ENCODE measurements at places on chromosomes 3 and 15. TPM values are rescaled to one million over a fixed set of nuclear protein-coding genes. Genes with fewer than 3 reads are reported as not detected.

- H3K27ac ChIP-seq, result no peak overlapping the region
- H3K4me3 ChIP-seq, result no peak overlapping the region
- peaks cover 12% of the 10 kb centered on the region for H3K4me1 ChIP-seq
- DNase-seq, result peak; percentile 79
Observed at GRCh38 chr15:76139368-76140073, 79.7 kb downstream of the TMEM266 start.

Gene SLC28A2
- not detected for total RNA-seq

DNA sequence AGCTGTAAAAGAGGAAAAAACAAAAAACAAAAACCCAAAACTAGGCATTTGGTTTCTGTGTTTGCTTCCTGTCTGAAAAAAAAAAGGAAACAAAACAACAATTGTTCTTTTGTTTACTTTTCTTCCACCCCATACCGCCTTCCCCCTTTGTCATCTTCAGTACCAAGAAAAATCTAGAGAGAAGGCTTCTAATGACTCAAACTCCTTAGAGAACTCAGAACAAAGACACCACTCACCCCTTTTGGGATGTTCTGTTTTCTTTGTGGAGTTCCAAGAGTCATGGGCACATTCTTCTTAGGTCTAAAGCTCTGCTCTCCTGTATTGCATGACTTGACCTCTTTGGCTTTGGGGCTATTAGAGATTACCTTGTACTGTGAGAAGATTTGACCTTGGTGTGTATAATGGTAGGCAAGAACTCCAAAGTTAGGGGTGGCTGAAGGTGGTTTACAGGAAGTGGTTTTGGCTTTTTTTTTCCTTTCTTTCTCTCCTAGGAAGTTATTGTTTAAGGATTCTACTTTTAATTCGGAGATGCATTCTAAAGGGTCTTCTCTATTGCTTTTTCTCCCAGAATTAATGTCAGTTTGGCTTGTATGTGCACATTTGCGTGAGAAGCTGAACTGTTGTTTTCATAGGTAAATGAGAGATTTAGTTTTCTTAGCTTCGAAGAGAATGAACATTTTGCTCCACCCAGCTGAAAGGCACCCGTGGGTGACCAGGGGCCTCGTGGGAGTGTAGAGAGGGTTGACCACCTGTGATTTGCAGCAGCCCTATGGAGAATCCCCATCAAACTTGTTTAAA is 39.5 kb upstream of the ZBTB20 start:
- no peak overlapping the region for H3K4me3 ChIP-seq

- H3K4me3 ChIP-seq, result no peak overlapping the region
- H3K27me3 ChIP-seq, result no peaks in the 10 kb centered on the region
- peaks cover 93% of the 10 kb centered on the region for H3K4me1 ChIP-seq
- no peak for DNase-seq
- peak overlapping the region; percentile 39 for H3K27ac ChIP-seq
Observed at GRCh38 chr3:177141899-177142646, 55.2 kb downstream of the TBL1XR1 start.

Gene TRIM59
- total RNA-seq, result 39.9 TPM

GRCh38 chr3:77298417-77298816 is 258.5 kb downstream of the ROBO2 start:
- H3K4me3 ChIP-seq, result no peak overlapping the region
- H3K27me3 ChIP-seq, result no peaks in the 10 kb centered on the region
- no peaks in the 10 kb centered on the region for H3K4me1 ChIP-seq
- no peak overlapping the region for H3K27ac ChIP-seq
- no peaks in the 10 kb centered on the region for H3K36me3 ChIP-seq

GRCh38 chr3:97662762-97663161 is 101.8 kb upstream of the ARL6 start:
- H3K4me1 ChIP-seq, result no peaks in the 10 kb centered on the region
- no peaks in the 10 kb centered on the region for H3K36me3 ChIP-seq
- H3K4me3 ChIP-seq, result no peak overlapping the region
- peaks cover 29% of the 10 kb centered on the region for H3K27me3 ChIP-seq
- DNase-seq, result no peak
- no peak overlapping the region for H3K27ac ChIP-seq

Gene GOLGA8G
- not detected for total RNA-seq

- peak overlapping the region; percentile 89 for H3K4me3 ChIP-seq
- no peak for DNase-seq
- peaks cover 2% of the 10 kb centered on the region for H3K36me3 ChIP-seq
Observed at GRCh38 chr15:100350434-100351226, 8.9 kb upstream of the ADAMTS17 start.

DNA sequence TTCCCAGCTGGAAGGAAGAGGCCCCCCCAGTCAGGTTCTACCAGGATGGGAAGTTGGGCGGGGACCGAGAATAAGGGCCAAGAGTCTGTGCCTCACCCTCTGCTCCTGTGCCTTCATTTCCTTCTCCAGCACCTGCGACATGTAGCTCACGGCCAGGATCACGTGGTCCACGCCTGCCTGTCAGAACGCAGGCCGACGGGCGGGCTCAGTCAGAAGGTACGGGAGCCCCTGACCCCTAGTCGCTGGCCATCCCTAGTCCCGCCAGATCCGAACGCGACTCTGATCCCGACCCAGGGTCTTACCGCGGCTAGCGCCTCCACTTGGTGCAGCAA is 489 bp downstream of the GMPPB start:
- DNase-seq, result peak; percentile 74
- no peaks in the 10 kb centered on the region for H3K27me3 ChIP-seq
- peak overlapping the region; percentile 92 for H3K4me3 ChIP-seq
- no peaks in the 10 kb centered on the region for H3K36me3 ChIP-seq

Gene COMMD4
- total RNA-seq, result 61.1 TPM

GRCh38 chr3:179897231-179897630 is 139.5 kb downstream of the PEX5L start:
- H3K27ac ChIP-seq, result no peak overlapping the region
- H3K27me3 ChIP-seq, result peaks cover 6% of the 10 kb centered on the region
- no peaks in the 10 kb centered on the region for H3K4me1 ChIP-seq
- DNase-seq, result no peak

Gene PARP9
- total RNA-seq, result 38.1 TPM

Gene TMEM212
- total RNA-seq, result not detected

DNA sequence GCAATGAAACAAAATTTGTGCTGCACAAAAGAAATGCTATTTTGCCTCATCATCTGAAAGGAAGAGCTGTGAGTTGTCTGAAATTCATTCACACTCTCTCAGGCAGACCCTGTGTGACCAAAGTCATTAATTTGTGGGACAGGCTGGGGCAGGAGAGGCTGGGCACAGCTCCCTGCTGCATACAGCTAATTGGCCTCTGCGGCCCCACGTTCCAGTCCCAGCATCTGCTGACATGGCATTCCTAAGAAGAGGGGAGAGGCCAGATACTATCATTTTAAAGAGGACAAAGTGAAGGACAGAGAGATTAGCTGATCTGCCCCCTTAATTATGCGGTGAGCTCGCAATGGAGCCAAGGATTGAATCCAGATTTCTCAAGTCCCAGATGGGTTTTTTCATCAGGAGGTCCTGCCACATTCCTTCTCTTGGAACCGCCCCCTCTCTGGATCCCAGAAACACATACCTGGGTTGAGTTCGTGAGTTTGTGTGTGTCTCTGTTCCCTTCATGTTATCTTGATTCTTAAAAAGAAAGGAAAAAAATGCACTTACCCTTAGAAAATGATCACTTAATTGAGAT is 25.1 kb downstream of the POLR2M start:
- no peaks in the 10 kb centered on the region for H3K36me3 ChIP-seq
- no peak overlapping the region for H3K27ac ChIP-seq

DNA sequence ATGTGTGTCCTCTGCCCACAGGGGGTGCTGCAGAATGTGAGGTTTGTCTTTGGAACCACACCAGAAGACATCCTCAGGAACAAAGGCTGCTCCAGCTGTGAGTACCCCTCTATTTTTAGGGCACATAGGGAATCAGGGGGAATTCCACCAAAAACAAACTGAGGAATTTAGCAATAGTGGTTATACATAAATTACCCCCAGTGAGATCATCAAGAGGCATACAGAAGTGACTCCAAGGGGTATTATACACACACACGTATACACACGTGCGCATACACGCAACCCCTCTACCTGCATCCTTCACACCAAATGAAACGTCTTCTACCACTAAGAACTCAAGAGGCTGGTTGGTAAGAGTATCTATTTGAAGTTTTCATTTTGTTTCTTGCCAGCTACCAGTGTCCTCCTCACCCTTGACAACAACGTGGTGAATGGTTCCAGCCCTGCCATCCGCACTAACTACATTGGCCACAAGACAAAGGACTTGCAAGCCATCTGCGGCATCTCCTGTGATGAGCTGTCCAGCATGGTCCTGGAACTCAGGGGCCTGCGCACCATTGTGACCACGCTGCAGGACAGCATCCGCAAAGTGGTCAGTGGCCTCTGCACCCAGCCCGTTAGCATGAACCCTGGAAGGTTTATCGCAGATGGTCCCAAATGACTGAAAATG is 2.9 kb downstream of the THBS1 start:
- H3K36me3 ChIP-seq, result no peaks in the 10 kb centered on the region
- DNase-seq, result peak; percentile 48
- H3K27ac ChIP-seq, result no peak overlapping the region
- peaks cover 21% of the 10 kb centered on the region for H3K4me1 ChIP-seq
- H3K27me3 ChIP-seq, result peaks cover 59% of the 10 kb centered on the region

- no peak overlapping the region for H3K4me3 ChIP-seq
- no peak for DNase-seq
- peaks cover 1% of the 10 kb centered on the region for H3K36me3 ChIP-seq
- no peak overlapping the region for H3K27ac ChIP-seq
Observed at GRCh38 chr3:167203062-167203461, 177.0 kb downstream of the ZBBX start.

GRCh38 chr15:65402961-65403360 is 19.8 kb downstream of the IGDCC4 start:
- H3K4me3 ChIP-seq, result no peak overlapping the region
- no peak for DNase-seq
- H3K27ac ChIP-seq, result no peak overlapping the region
- H3K36me3 ChIP-seq, result no peaks in the 10 kb centered on the region
- peaks cover 37% of the 10 kb centered on the region for H3K27me3 ChIP-seq

Gene POLR2H
- total RNA-seq, result 93.6 TPM

Gene MOBP
- total RNA-seq, result 0.34 TPM

- H3K27ac ChIP-seq, result no peak overlapping the region
- no peaks in the 10 kb centered on the region for H3K36me3 ChIP-seq
- H3K4me3 ChIP-seq, result no peak overlapping the region
- H3K27me3 ChIP-seq, result peaks cover 35% of the 10 kb centered on the region
Observed at GRCh38 chr15:80561500-80561899, 133.6 kb upstream of the ABHD17C start.

DNA sequence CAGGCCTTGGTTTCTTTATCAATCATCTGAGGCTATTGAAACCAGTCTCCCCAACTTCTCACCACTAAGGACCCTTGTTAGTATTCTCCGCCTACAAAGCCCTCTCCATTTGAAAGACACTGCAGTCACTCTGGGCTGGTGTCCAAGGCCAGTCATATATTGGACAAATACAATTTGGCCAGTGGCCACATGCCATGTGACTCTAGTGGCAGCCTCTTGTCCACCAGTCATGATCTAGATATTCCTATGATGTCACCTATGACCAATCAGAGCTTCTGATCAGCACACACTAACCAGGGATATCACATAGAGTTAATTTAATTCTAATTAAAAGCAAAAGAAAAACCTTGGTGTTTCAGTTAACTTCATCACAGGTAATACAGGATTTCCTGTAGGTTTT is 68.2 kb downstream of the RAB11A start:
- peaks cover 14% of the 10 kb centered on the region for H3K4me1 ChIP-seq
- DNase-seq, result no peak
- no peak overlapping the region for H3K4me3 ChIP-seq
- no peaks in the 10 kb centered on the region for H3K27me3 ChIP-seq

GRCh38 chr3:115651599-115651998 is 28.3 kb downstream of the GAP43 start:
- no peak overlapping the region for H3K27ac ChIP-seq
- H3K4me1 ChIP-seq, result peaks cover 13% of the 10 kb centered on the region
- H3K4me3 ChIP-seq, result no peak overlapping the region
- peaks cover 35% of the 10 kb centered on the region for H3K27me3 ChIP-seq
- H3K36me3 ChIP-seq, result no peaks in the 10 kb centered on the region
- DNase-seq, result no peak

- H3K36me3 ChIP-seq, result no peaks in the 10 kb centered on the region
- DNase-seq, result no peak
- H3K4me1 ChIP-seq, result peaks cover 6% of the 10 kb centered on the region
- no peak overlapping the region for H3K27ac ChIP-seq
- no peaks in the 10 kb centered on the region for H3K27me3 ChIP-seq
Observed at GRCh38 chr3:141860766-141861513, 15.5 kb upstream of the ATP1B3 start.

DNA sequence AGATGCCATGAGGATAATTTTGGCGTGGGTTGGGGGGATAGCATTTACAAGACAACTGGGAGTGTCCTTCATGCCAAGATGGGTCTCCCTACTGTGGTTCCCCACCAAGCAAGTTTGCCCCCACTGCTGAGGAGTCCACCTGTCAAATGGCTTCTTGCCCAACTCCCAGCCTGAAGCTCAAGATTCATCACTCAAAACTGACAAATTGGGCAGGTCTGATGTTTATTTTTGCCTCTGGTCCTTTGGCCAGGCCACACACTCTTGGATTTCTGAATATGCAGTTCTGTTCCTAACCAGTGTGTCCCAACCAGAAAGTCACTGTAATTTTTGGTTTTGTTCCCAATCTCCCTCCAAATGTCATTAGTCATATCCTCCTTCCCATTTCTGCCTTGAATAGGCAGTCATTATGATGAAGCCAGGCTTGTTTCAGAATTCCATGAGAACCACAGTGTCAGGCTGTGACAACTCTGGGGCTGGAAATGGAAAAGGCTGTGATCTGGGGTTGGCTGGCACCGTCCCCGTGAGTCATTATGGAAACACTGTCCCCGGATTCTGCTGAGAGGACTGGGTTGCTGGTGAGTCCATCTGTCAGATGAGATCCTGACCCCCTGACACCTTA is 29.3 kb upstream of the MEF2A start:
- H3K4me3 ChIP-seq, result no peak overlapping the region
- H3K27ac ChIP-seq, result no peak overlapping the region
- no peak for DNase-seq
- peaks cover 3% of the 10 kb centered on the region for H3K36me3 ChIP-seq
- H3K27me3 ChIP-seq, result peaks cover 8% of the 10 kb centered on the region
- no peaks in the 10 kb centered on the region for H3K4me1 ChIP-seq

Gene LIPC
- total RNA-seq, result 0.93 TPM

- H3K4me3 ChIP-seq, result no peak overlapping the region
- no peaks in the 10 kb centered on the region for H3K36me3 ChIP-seq
- peaks cover 7% of the 10 kb centered on the region for H3K27me3 ChIP-seq
- DNase-seq, result no peak
Observed at GRCh38 chr15:78406016-78406585, 31.9 kb upstream of the IREB2 start.

Gene VPS18
- total RNA-seq, result 12.1 TPM

GRCh38 chr3:128607710-128608048 is 42.9 kb downstream of the RPN1 start:
- peaks cover 8% of the 10 kb centered on the region for H3K27me3 ChIP-seq
- no peaks in the 10 kb centered on the region for H3K36me3 ChIP-seq
- H3K27ac ChIP-seq, result no peak overlapping the region
- DNase-seq, result no peak

GRCh38 chr3:65503776-65504175 is 534.9 kb downstream of the MAGI1 start:
- no peaks in the 10 kb centered on the region for H3K4me1 ChIP-seq
- no peaks in the 10 kb centered on the region for H3K27me3 ChIP-seq
- H3K36me3 ChIP-seq, result no peaks in the 10 kb centered on the region
- no peak overlapping the region for H3K4me3 ChIP-seq
- no peak for DNase-seq
- no peak overlapping the region for H3K27ac ChIP-seq

GRCh38 chr3:194976049-194976451 is 290.4 kb downstream of the FAM43A start:
- no peaks in the 10 kb centered on the region for H3K36me3 ChIP-seq
- peaks cover 5% of the 10 kb centered on the region for H3K27me3 ChIP-seq
- DNase-seq, result no peak
- H3K4me3 ChIP-seq, result no peak overlapping the region
- no peak overlapping the region for H3K27ac ChIP-seq
- no peaks in the 10 kb centered on the region for H3K4me1 ChIP-seq
